ENCODE measurements at places on chromosomes 7 and 10. TPM values are rescaled to one million over a fixed set of nuclear protein-coding genes. Genes with fewer than 3 reads are reported as not detected.

DNA sequence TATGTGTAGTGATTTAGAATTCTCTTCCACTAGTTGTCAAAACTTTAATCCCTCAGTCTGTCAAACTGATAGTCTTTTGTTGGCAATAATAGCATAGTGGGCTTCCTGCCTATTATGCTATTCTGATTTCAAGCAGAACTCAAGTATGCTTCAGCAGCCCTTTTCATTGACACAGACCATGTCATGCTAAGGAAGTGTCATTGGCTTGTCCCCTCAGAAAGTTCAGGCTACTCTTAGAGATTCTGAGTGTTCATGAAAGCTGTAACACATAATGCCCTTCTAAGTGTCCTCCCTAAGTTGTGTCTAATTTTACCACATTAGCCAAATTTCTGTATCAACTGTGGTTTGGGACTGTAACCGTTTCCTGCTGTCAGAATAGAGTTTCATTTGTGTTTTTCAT lies 198.7 kb downstream of the THSD7A start:
- DNase-seq: no peak

GRCh38 chr10:48533951-48534720 lies 70.7 kb downstream of the ARHGAP22 start:
- DNase-seq: no peak

- no peak for DNase-seq
Measured at GRCh38 chr7:143397710-143398530, 10.7 kb downstream of the EPHA1 start.

GRCh38 chr10:101772017-101772894 lies 3.7 kb downstream of the FGF8 start:
- no peak for DNase-seq

DNA sequence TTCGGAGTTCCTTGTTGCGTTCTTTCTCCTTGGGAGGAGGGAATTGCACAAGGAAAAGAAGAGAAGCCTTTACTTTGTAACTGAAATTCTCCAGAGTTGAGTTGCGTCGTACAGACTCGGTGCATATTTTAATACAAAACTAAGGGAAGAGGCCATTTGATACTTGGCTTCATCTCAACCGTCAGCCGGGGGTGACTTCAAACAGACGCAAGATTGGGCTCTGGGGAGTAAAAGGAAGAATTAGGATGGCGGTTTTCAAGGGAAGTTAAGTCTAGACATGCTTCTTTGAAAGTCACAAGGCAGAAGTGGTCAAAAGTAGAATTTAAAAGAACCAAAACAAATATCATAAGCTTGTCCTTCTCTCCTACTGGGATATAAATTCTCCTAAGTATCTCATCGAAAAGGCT lies 1.6 kb downstream of the PRR15 start:
- no peak for DNase-seq

DNA sequence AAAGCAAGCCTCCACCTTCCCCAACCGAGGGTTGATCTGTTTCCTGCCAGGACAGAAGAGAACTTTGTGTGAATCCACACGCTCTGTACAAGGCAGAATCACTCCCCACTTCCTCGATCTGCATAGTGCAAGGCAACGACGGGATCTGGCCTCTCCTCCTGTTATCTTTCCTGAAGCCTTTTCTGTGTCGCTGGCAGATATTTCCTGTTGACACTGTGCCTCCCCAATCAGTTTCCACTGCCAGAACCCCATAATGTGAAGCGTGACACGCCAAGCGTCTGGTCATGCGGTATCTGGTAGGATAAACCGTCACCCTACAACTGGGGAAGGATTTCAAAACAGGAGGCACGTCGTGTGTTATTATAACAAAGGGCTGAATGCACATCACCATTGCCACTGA lies 57.2 kb downstream of the FAM171A1 start:
- peak; percentile 32 for DNase-seq

DNA sequence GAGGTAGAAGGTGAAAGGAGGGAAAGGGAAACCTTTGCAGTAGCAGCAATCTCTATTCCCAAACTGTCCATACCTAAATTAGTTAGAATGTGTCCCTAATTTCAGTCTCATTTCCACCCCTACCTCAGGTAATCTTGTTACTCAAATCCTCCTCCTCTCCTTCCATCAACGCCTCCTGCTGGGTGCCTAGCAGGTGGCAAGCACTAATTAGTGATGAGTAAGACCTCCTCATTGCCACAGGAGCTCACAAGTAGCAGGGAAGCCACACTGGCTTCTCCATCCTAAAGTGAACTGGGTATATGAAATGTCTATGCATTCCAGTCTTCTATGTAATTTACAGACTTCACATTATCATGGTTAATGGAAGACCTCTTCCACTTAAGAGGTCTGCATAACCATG lies 25.7 kb upstream of the FAM133B start:
- DNase-seq: no peak

GRCh38 chr7:117152213-117153007 lies 170.4 kb downstream of the WNT2 start:
- DNase-seq: no peak

GRCh38 chr7:150862356-150862755 lies 10.0 kb downstream of the AOC1 start:
- no peak for DNase-seq

GRCh38 chr10:30770816-30771215 lies 141.3 kb upstream of the LYZL2 start:
- no peak for DNase-seq

GRCh38 chr7:151689196-151689971 lies 169.7 kb upstream of the RHEB start:
- DNase-seq: no peak

- DNase-seq: no peak
Measured at GRCh38 chr10:80406204-80406603, 2.1 kb upstream of the PRXL2A start.

DNA sequence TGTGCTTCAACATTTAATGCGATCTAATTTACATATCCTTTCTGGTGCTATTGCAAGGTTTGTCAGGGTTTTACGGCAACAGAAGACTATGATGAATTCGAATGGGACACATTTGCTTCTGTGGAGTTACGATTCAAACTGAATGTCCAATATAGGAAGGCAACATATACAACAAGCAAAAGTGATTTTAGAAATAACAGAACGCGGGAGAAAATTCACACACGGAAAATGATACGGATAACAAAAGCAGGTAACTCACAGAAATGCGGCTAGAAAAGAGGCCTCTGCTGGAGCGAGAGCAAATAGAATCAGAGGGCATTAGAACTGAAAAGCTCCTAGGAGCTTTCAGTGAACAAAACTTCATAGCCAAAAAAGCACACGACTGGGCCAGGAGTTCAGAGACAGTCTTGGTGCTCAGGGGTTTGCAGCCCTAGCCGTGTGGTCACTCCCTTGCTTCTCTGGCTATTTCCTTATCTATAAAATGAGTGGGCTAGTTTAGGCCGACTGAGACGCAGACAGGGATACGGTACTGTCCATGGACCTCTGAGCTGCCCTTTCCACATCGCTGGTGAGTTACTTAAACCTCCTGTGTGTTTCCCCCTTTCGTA lies 557 bp upstream of the TAX1BP1 start:
- DNase-seq: no peak

DNA sequence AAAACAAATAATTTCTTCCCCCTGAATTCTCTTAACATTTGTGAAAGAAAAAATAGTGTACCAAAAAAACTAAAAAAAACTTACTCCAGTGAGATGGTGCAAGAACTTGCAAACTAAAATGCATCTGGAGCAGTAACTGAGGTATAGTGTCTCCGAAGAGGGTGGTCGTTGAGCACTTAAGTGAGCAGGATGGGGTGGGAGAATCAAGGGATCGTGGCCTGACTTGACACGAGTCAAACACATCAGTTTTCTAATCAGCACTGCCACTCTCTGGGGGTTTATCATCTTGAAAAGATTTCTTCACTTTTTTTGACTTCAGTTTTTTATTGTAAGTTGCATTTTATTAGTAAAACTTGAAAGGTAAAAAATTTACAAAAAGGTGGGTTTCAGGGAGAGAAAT lies 2.5 kb downstream of the ZNF273 start:
- DNase-seq: no peak

- DNase-seq: no peak
Measured at GRCh38 chr10:71349406-71349805, 30.3 kb downstream of the SLC29A3 start.

GRCh38 chr7:30816645-30817370 lies 45.6 kb downstream of the MINDY4 start:
- DNase-seq: no peak

- no peak for DNase-seq
Measured at GRCh38 chr10:84375011-84375410, 46.6 kb downstream of the CCSER2 start.

GRCh38 chr10:133143546-133143945 lies 16.5 kb upstream of the KNDC1 start:
- DNase-seq: no peak

Gene FXYD4
- not detected for total RNA-seq

Gene MRPL32
- 48.5 TPM for total RNA-seq

Gene ABCB1
- 6.5 TPM for total RNA-seq

Gene MALRD1
- 1.2 TPM for total RNA-seq

Gene SMKR1
- total RNA-seq: 3.7 TPM

Gene WDFY4
- total RNA-seq: 0.41 TPM

Gene AFAP1L2
- total RNA-seq: 6.1 TPM

Gene WNT8B
- not detected for total RNA-seq
